ENCODE measurements at places on chromosomes 16 and 17. TPM values are rescaled to one million over a fixed set of nuclear protein-coding genes. Genes with fewer than 3 reads are reported as not detected.

SMIM5 gene
- not detected for total RNA-seq

ABCC3 gene
- total RNA-seq: 28.4 TPM

SAMD14 gene
- 0.24 TPM for total RNA-seq

PLA2G10 gene
- total RNA-seq: not detected

DNA sequence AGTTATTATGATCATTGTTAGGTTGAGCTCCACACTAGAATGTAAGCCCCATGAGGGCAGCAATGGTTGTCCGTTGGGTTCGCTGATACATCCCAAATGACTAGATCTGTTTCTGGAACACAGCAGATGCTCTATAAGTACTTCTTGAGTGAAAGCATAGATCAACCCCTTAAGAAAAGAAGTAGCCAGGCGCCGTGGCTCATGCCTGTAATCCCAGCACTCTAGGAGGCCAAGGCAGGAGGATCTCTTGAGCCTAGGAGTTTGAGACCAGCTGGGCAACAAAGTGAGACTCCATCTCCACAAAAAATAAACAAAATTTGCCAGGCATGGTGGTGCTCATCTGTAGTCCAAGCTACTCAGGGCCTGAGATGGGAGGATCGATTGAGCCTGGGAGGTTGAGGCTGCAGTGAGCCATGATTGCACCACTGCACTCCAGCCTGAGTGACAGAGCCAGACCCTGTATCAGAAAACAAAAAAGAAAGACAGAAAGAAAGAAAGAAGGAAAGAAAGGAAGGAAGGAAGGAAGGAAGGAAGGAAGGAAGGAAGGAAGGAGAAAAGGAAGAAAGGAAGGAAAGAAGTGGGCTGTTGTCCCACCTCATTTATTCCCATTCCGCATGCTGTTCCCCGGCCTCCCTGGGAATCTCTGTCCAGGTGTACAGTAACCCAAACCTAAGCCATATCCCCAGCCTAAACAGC, 54.4 kb upstream of the RPL38 start:
- no peak for DNase-seq

- DNase-seq: no peak
Measured at GRCh38 chr16:65118871-65119270, 3.0 kb downstream of the CDH11 start.

DNA sequence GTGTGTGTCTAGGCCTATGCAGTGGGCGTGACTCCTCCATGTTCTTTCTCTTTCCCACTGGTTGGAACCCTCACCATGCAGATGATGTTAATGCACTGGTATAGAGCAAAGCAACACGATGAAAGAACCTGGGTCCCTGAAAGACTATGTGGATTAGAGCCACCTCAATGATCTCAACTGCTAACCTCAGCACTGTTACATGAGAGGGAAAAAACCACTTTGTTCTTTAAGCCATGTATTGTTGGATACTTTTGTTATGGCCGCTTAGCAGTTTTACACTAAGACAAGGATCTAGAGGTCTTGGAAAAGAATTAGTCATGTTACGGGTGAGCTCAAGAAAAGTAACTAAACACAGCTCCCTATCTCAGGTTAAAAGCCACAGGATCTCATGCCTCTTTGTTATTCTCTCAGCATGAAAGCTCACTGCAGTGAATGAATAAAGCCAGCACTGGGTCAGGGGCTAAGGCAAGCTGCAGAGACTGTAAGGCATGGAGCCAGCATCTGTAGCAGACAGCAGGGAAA, 56.6 kb upstream of the RBBP6 start:
- no peak for DNase-seq

DNA sequence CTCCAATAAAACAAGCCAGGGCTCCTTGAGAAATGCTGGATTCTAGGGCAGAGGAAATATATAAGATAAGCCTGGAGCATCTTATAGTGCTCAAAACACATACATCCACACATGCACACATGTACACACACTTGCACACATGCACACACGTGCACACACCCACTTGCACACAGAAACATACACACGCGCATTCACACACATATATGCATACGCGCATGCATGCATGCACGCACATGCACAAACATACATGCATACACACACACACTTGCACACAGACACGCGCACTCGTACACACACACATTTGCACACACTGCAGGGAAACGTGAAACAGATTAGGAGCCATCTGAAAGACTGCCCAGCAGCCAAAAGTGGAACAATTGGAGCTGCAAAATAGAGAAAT, 8.0 kb upstream of the ENPP7 start:
- no peak for DNase-seq

GRCh38 chr16:57213462-57213861, 27.3 kb downstream of the RSPRY1 start:
- DNase-seq: no peak

DNA sequence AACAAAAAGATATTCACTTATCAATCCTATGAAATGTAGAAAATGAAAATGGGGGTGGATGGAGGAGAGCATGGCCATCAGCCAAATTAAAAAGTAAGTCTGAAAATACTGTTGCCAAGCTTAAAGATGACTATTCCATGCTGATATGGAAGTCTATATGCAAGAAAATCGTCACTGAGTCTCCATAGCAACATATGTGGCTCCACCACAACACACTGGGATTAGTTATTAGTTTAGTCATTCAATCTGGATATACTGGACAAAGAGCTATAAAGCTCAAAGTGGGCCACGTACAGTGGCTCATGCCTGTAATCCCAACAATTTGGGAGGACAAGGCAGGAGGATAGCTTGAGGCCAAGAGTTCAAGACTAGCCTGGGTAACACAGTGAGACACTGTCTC, 24.7 kb upstream of the PSMD7 start:
- DNase-seq: no peak

All from RPMI7951 (cell line).